Dermis blood vessel endothelial cell (primary cell): ENCODE measurements at places on chromosomes 7 and 10.

DNA sequence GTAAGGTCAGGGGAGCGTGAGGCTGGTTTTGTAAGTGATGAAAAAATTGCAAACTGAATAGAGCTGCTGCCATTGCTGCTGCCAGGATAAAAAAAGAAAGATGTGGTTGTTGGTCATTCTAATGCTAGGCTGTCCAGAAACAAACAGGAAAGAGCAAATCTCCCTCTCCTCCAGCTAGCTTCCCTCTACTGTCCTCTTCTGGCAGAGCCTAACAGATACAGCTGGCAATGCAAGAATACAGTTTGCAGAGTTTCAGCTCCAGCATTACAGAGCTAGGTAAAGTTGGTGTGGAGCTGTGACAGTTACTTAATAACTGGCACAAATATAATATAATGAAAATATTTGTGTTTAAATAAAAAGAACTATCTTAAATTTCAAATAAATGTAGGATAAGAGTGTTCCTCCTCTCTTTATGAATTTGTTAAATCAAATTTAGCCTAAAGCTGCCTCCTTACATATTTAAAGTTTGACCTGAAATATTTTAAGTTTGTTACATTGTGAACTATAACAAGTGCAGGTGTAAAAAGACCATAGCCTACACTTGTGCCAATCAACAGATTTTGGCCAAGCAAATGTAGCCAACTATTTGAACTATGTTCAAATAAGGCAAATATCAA is 407.7 kb downstream of the SH2D4B start:
- DNase-seq = no peak

DNA sequence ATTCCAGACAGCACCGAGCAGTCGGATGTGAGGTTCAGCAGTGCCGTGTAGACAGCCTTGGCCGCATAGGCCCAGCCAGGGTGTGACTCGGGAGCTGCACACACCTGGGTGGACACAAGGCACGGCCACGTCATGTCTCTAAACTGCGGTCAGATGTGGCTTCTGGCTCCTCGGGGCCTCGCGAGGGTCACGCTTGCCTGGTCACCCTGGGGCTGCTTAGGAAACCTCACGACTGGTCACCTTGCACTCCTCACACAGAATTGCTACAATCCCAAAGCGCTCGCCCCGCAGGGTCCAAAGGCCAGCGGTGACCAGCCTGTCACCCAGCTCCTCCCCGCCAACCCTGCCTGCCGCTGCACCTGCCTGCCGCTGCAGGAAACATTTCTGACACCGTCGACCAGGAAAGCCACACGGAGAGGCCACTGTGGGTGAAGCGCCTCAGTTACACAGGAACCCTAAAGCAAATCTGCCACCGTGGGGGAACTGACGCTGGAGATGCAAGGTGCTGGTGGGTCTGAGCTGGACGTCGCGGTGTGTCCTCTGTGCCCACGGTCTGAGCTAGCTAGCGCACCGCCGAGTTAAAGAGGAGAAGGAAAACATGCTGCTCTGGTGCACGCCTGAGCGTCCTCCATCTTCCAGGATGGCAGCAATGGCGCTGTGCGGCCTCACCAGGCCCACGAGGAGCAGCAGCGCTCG is 5.0 kb downstream of the GPER1 start:
- no peak for DNase-seq

GRCh38 chr10:29446327-29446726 is 157.5 kb downstream of the LYZL1 start:
- DNase-seq = no peak

- no peak for DNase-seq
These were observed 9.7 kb downstream of the CAMK1D start for GRCh38 chr10:12358863-12359564.

- no peak for DNase-seq
These were observed 29.9 kb upstream of the PDCD4 start for GRCh38 chr10:110841767-110842267.

GRCh38 chr10:103491729-103492364 is 1.7 kb upstream of the NEURL1 start:
- DNase-seq = peak; percentile 74

GRCh38 chr10:21727452-21728168 is 193.6 kb downstream of the MLLT10 start:
- DNase-seq = peak; percentile 62

DNA sequence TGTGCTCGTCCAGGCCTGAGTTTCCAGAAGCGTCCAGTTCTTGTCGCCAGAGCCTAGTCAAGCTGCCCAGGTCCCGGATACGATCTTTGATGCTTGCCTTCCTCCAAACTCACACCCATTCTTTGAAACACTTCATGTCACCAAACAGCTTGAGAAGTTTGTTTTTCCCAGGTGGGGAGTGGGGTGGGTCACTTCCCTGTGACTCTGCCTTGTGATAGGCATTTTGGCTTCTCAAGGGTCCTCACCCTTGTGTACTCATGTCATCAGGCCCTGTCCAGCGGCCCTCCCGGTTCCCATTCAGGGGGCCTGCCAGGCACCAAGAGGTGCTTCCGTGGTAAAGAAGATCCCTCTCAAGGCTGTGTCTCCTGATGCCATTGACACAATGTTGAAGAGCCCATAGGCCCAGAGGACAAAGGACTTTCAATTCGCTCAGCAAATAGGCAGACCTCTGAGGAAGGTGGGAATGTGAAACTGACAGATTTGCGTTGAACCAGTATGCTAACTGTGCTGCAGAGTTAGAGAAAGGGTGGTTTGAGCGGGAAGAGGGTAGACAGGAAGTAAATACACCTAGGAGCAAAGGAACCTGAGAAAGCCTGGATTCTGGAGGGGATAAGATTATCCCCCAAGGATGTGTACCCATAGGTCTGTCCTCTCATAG is 24.7 kb upstream of the SFTPA1 start:
- no peak for DNase-seq

GRCh38 chr10:21518149-21518640 is 7.3 kb downstream of the SKIDA1 start:
- peak; percentile 43 for DNase-seq

DNA sequence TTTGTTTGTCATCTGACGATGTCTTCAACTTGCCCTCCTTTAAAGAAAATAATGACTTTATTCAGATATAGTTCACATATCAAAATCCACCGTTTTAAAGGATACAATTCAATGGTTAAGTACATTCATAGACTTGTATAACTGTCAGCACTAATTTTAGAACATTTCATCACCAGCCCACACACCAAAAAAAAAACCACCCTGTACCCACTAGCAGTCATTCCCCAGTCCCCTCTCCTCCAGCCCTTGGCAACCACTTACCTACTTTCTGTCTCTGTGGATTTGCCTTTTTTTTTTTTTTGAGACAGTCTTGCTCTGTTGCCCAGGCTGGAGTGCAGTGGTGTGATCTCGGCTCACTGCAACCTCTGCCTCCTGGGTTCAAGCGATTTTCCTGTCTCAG is 5.3 kb upstream of the HILPDA start:
- DNase-seq = no peak

GRCh38 chr10:21172542-21172929 is 275.4 kb upstream of the NEBL start:
- no peak for DNase-seq

DNA sequence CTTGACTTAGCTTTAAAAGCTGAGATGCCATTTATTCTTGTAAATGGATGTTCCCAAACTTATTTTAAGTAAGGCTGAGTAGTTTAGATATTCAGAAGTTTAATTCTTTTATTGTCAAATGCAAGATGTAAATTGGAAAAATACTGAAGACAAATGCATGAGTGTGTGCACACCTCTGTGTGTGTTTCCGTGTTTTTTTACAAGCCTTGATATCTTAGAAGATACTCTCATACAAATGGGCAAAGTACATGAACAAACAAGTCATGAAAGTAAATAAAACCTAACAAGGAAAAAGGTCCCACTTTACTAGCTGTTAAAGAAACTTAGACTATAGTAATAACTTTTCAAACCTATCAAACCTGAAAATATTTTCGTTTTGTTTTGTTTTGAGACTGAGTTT is 29.0 kb downstream of the ACSL5 start:
- no peak for DNase-seq

DNA sequence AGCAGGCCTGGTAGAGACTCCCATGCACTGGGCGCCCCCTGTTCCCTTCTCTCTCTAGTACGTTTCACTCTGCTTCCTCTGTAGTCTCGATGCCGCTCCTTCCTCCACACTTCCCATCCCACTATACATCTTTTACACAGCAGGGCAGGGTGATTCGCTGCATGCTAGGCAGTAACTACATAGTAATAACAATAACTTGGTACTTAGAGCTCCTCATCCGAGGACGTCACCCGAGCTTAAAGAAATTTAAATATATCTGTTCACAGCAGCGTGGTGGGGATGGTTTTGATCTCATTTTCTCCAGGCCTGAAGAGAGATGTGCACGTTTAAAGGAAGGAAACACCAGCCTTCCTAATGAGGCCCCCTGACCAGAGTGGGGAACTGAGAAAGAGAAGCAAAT is 276.9 kb downstream of the SKAP2 start:
- no peak for DNase-seq

- DNase-seq = no peak
These were observed 69.8 kb upstream of the DRGX start for GRCh38 chr10:49465736-49466135.

GRCh38 chr10:103204353-103205255 is 11.5 kb upstream of the NT5C2 start:
- no peak for DNase-seq

- DNase-seq = no peak
These were observed 134.8 kb downstream of the INHBA start for GRCh38 chr7:41568135-41568534.

DNA sequence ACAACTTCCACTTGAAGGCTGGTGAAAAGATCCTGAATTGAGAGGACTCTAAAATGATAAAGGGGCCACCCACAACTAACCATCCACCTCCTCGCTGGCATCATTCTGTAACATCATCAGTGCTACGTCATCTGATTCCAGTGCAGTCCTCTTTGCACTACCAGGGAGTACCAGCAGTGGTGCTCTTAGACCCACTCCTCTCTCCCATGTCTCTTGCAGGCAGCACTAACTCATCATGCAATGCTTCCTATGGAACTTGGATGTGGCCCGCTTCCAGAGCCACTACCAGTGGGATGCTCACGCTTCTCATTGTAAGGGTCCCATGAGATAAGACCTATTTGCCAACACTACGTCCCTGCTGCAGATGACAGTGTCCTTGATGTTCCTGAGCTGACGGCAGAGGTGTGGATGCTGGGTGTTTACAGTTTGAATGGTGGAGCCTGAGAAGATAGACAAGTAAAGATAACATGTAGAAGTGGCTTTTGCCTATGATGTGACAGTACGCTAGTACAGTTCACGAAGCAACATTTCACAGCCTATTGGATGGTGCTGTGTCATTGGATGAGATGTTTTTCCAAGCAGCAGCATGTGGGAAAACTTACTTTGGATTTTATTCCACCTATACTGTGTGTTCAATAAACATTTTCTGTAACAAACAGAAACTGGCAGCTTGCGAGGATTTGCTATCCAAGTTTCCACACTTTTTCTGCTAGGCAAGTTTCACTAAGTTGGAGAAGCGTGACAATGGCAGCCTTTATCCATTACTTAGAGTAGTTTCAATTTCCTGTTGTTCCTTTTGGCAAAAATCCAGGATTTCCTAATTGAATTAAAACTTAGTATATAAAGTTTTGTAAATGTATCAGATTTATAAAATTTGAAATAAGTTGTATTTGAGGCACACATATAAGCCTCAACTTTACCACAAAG is 35.8 kb upstream of the COBL start:
- no peak for DNase-seq

DNA sequence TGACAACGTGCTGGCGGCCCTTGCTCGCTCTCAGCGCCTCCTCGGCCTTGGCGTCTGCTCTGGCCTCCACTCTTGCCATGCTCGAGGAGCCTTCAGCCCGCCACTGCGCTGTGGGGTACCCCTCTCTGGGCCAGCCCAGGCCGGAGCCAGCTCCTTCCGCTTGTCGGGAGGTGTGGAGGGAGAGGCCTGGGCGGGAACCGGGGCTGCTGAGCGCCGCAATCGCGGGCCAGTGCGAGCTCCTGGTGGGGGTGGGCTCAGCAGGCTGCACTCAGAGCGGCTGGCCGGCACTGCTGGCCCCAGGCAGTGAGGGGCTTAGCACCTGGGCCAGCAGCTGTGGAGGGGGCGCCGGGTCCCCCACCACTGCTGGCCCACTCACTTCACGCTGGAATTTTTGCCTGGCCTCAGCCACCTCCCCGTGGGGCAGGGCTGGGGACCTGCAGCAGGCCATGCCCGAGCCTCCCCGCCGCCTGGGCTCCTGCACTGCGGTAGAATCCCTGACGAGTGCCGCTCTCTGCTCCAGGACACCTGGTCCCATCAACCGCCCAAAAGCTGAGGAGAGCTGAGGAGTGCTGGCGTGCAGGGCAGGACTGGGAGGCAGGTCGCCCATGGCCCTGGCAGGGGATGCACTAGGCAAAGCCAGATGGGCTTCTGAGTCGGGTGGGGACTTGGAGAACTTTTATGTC is 372.2 kb upstream of the NRG3 start:
- DNase-seq = no peak

GRCh38 chr10:80055760-80056159 is 22.7 kb upstream of the TMEM254 start:
- DNase-seq = no peak

DNA sequence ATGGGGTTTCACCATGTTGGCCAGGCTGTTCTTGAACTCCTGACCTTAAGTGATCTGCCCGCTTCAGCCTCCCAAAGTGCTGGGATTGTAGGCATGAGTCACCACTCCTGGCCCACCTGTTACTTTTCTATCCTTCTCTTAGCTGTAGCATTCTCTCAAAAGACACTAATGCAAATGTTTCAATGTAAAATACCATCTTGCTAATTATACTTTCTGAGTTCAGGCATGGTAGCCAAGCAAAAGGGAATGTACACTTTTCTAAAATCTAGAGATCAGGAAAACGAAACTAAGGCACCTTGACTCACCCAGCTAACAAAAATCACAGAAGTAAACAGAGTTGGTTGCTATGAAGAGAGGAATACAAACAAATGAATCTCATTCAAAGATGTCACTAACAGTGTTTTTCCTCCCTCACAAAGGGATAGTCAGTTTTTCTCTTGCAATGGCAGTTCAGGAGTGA is 401.0 kb upstream of the NRP1 start:
- no peak for DNase-seq

DNA sequence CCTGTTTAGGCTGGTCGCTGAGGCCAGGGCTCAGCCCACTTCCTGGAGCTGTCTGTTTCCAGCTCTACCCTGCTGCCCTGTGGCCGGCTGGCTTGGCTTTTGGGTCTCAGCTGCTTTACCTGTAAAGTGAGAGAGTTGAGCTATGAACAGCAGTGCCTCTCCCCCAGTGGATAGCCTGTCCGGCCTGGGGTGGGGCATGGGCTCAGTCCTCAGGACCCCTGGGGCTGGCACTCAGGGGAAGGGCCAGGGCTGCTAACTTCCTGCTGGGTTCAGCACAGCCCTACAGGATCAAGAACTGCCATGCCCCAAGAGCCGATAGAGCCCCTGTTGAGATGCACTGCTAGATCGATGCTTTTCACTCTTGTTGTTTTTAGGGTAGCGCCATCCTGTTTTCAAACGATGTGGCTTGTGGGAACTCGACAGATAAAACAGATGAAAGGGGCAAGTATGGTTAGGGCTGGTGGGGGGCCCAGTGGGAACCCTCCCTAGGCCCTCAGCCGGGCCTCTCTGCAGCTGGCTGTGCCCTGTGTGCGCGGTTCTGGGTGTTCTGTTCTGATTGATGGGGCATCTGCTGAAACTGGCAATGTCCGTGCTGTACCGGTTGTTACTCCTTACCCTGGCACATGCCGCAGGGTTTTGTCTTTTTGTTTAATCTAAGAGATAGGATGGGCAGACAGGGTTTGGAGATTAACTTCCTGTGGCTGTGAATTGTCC is 10.0 kb upstream of the SFRP5 start:
- DNase-seq = no peak

- peak; percentile 50 for DNase-seq
These were observed 779 bp downstream of the C1QL3 start for GRCh38 chr10:16520900-16521299.
